ENCODE measurements at places on chromosomes 4 and X.

GRCh38 chr4:155914782-155915181, 11.3 kb downstream of the TDO2 start:
- no peak for DNase-seq

DNA sequence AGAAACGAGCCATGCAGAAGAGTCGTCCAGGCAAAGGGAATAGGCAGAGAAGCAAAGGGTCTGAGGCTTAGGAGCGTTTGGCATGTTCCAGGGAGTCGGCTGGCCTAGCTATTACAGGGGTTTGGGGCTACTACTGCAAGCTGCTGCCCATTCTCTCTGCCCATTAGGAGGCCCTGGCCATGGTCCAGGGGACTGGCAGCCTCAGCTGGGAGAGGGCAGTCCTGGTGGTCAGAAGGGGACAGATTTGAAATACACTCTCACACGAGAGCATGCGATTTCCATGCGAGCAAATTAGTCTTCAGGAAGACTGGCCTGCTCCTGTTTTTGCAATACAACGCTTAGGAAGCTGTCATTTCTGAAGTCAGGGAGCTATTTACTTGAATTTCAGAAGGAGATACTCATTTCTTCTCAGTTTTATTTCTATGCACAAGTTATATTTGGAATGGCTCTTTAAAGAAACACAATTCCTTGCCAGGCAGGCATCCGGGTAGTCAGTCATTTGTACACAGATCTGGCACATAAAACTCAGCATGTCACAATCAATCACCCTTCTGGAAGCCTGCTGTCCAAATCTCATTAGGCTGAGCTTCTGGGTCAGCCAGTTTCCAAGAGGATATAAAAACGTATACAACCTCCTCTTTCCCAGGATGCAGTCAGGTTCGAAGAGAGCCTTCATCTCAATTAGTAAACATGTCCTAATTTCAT, 27.0 kb downstream of the PROM1 start:
- DNase-seq: no peak

DNA sequence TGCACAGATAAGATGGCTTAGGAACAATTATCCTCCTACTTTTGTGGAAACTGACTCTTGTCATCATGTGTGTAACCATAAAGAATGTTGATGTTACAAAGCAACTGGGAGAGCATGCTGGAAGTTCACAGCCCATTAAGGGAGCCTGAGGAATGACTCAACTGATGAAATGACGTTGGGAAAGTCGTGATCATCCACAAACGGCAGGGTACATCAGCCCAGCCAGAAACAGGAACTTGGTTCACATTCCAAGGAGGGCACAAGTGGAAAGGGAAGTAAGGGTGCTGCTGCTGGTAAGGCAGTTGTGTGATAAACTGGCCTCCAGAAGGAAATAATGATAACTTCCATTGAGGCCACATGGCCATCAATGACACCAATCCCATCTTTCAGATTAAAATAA, 6.7 kb downstream of the TEC start:
- no peak for DNase-seq

DNA sequence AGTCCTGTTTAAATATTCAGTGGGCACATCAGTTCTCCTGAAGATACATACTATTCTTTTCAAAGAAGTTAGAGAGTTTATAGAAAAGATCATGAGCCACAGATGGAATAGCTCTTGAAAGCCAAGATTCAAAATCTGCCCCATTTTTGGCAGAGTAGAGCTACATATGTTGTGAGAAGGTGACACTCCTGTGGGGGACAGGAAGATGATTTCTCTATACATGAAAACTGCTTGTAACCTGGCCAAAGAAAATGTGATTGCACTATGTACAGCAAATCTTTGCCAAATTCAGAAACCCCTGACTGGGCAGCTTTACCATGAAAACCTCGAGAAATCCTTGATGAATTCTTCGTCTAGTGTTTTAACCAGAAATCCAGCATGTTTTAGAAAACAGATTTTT, 44.9 kb downstream of the GPM6A start:
- no peak for DNase-seq

GRCh38 chr4:43126595-43126994, 234.1 kb downstream of the GRXCR1 start:
- DNase-seq: no peak

DNA sequence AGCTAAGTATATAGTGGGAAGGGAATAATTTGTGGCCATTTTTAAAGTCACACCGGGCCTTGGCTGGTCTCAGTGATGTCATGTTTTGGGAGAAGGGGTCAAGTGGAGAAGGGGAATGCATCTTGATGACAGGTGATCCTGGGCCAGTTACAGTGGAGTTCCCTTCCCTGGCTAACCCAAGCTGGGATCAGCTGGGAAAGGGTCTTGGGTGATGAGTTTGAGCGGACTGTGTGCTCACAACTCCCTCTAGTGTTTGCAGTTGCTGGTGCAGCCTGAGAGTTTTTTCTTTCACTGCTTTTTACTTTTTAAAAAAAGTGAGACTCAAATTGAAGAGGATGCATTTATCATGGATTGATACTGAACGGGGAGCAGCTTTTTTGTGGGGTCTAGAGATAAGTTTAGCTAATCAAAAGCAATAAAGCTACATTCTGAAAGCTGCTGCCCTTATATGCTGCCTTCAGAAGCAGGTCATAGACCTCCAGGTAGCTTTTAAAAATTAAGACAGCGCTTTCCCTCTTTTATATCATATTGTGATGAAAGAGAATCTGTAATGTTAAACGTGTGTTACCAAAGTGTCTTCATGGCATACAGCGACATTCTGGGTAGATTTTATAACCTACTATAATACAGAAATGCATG, 164.7 kb downstream of the DCLK2 start:
- no peak for DNase-seq

GRCh38 chr4:38290366-38290765, 330.2 kb downstream of the PTTG2 start:
- no peak for DNase-seq

- DNase-seq: no peak
Observed at GRCh38 chr4:106854569-106855351, 181.4 kb downstream of the DKK2 start.

DNA sequence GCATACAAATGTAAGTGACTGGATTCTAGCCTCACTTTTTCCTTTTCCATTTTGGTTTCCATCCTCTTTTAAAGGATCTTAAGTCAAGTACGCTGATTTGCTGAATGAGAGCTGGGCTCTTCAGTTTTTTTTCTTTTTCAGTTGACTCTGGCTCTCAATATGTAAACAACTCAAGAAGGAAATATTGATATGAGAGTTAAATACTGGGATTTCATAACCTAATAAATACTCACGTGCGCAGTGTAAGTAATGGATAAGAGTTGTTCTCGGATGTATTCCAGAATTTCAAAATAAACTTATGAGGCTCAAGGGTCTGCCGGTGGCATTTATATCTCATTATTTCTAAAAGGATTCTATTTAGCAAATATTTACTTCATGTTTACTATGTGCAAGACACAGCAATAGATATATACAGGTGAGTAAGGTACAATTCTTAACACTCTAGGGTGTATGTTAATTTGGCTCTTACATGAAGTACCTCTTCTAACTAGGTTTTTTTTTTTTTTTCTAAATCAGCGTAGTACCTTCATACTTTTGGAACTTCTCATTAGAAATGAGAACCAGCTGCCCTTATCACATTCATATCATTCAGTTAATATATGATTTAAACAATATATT, 11.0 kb upstream of the MAGEB10 start:
- no peak for DNase-seq

DNA sequence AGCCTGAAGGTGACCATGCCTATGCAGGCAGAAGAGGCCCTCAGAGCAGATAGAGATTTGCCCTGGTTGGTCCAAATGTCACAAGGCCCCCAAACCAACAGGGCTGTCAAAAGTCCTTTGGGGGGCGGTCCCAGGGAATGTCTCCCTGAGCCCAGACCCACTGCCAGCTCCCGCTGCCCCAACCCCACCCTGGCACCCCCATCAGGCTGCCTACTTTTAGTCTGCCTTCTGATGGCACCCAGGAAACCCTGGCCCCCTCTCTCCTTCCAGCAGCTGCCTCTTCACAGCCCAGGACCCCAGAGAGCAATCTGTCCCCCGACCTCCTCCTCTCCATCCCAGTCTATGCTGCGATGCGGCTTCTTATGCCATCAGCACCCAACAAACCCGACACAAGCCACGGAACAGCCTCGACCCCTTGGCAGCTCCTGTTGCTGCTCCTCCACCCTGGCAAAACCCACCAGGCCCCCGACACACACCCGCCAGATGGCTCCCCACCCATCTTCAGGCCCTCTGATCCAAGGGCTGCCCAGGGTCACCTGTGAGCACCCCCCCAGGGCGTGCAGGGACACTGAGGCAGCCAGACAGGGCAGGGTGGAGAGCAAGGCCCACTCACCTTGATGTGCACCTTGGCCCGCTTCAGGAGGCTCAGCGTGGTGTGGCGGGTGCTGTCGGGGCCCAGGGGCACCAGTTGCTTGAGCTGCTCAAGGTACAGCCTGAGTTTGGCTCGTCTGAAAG, 9.9 kb downstream of the MXD4 start:
- no peak for DNase-seq

- DNase-seq: no peak
Observed at GRCh38 chrX:39905946-39906345, 191.8 kb downstream of the BCOR start.

GRCh38 chr4:122341886-122342285, 36.9 kb upstream of the ADAD1 start:
- no peak for DNase-seq

DNA sequence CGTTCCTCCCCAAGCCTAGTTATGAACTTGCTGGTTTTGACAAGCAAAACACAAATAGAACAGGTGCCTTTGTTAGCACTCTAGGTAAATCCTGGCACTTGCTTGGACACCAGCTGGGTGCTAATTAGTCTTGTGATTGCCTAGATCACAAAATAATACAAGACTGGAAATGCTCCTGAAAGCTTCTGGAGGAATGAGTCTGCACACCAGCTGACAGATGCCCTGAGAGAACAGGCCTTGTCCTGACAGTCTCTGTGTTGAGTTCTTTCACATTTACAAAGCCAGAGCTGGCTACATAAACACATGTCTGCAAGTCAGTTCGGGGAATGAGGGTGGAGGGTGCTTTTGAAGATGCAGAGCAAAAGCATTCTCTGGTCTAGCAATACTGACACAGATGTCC, 93.8 kb downstream of the ELOVL6 start:
- no peak for DNase-seq

GRCh38 chrX:152313529-152314302, 137.4 kb downstream of the GABRA3 start:
- no peak for DNase-seq

GRCh38 chrX:101029665-101030064, 22.2 kb downstream of the TRMT2B start:
- no peak for DNase-seq

- no peak for DNase-seq
Observed at GRCh38 chr4:182380771-182381181, 137.6 kb downstream of the TENM3 start.

DNA sequence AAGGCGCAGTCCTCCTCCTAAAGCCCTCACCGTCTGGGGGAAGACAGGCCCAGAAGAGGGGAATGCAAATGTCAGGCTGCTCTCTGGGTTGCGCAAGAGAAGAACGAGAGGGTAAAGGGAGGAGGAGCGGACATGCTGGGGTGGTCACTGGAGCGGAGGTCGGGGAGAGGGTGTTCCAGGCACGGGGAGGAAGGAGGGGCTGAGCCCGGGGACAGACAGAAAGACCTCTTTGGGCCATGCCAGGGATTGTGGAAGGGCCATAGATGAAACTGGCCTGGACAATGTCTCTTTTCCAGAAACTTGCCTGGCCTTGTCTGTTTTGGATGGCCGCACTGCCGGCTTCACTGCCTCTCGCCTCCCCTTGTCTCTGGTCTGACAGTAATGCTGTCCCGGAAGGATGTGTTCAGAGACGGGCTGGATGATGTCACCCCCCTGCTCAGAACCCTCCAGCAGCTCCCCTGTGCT, 121.0 kb downstream of the SORCS2 start:
- DNase-seq: no peak

GRCh38 chrX:17374619-17375366, at the start of gene NHS:
NHS (plus strand) TSS chrX:17375200; CDS start chrX:17375758, 558 bp downstream.
- DNase-seq: no peak

DNA sequence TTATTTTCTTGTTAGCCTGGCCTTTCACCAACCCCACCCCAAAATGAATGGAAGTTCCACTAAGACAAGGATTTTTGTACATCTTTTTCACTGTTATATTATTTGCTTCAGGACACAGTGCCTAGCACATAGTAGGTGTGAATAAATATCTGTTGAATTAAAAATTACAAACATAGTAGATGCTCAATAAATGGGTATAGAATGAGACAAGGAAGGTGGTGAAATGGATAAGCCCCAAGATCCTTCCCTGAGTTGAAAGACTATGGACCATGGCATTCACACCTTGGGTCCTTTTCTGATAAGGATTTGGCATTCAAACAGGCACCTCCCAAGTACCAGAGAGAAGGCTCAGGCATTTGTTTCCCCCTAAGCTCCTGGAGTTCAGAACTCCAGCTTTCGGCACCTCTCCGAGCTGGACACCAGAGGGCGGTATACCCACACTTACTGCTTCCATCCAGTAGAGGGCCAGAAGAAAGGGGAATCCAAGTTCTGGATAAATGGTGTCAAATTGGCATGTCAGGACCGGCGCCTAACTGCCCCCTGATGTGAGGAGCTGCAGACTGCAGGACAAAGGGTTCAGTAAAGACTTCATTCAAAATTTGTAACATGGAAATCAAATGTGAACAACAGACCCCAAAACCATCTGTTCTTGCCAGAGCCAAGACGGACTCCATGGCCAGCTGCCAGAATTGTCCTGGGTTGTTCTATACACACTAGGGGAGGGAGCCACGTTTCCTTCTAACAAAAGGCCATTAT, 193.0 kb downstream of the GPC3 start:
- peak; percentile 17 for DNase-seq

DNA sequence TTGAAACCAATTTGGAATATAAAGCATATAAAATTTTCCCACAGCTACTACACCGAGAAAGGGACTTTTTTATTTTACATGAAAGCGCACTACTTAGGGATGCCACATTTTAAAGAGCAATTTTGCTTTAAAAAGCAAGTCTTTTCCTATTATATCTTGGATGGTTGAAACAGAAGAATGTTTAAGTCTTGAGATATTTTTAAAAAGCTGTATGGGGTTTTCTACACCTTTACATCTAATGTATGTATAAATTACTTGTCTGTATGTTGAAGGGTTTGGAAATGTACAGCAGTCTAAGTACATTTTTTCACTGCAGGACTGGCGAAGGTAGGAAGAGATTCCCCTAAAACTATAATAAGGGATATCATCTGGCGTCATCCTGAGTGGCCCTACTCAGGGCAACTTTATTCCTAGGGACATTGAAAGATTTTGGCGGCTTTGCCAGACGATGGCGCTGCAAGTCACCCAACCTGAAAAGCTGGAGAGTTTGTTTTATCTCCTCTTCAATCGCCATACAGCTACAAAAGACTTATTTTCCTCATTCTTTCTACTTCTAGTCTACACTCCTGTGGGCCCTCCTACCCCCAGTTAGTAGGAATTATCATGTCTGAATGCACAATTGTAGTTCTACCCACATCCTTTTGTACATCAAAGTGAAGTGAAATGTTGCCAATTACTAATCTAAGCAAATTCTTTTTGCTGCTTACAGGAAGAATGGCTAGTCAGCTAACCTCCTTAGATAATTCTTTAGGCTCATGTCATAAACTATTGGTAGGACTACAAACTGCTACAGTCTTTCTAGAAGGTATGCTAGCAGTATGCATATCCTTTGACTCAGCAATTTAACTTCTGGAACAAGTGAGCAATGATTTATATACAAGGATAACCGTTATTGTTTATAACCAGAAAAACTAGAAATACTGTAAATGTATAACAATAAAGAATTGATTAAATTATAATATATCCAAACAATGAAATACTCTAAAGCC, 782 bp upstream of the NEK1 start:
- DNase-seq: peak; percentile 51
